Airway epithelial cell (primary cell): ENCODE measurements at places on chromosomes 7 and 10. TPM values are rescaled to one million over a fixed set of nuclear protein-coding genes. Genes with fewer than 3 reads are reported as not detected.

Gene GPR26
- total RNA-seq, result not detected in 2 replicates

Gene ZP3
- 2.5 and 9.3 TPM in 2 replicates for total RNA-seq

Gene TMEM60
- 8.5 and 12.8 TPM in 2 replicates for total RNA-seq

Gene INHBA
- 3.8 and 5.9 TPM in 2 replicates for total RNA-seq

Gene CFAP43
- 0.09 and 0.21 TPM in 2 replicates for total RNA-seq

Gene PKD2L1
- not detected in 2 replicates for total RNA-seq

Gene PLAU
- total RNA-seq, result 167 and 177 TPM in 2 replicates
